ENCODE measurements at places on chromosomes 16 and 17.

GRCh38 chr16:85407-85782, 7.4 kb downstream of the MPG start:
- no peak for DNase-seq

DNA sequence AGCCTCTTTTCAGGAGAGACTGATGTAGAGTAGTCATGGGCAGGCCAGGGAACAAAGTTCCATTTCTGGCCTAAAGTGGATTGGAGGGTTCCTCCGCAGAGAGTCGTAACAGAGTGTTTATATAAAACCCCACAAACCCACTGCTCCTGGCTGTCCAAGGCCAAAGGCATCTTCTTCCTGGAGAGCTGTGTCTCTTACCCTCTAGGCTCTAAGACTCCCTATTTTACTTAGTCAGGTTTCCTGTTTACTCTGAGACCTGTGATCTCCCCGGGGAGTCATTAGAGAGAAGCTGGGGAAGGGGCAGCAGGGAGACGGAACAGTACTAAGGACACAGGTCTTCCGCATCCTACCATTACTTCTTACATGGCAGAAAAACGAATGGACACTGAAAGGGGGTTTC, 69.5 kb downstream of the HIC1 start:
- no peak for DNase-seq

GRCh38 chr16:73813527-73813926, 483.1 kb upstream of the PSMD7 start:
- DNase-seq, result no peak

GRCh38 chr16:23575834-23576233, 18.3 kb downstream of the UBFD1 start:
- DNase-seq, result no peak

GRCh38 chr16:48497129-48497528, 111.9 kb upstream of the SIAH1 start:
- no peak for DNase-seq

- no peak for DNase-seq
Measured at GRCh38 chr16:52584354-52585320, 37.7 kb upstream of the TOX3 start.

GRCh38 chr17:27475070-27475673, 18.9 kb downstream of the KSR1 start:
- no peak for DNase-seq

DNA sequence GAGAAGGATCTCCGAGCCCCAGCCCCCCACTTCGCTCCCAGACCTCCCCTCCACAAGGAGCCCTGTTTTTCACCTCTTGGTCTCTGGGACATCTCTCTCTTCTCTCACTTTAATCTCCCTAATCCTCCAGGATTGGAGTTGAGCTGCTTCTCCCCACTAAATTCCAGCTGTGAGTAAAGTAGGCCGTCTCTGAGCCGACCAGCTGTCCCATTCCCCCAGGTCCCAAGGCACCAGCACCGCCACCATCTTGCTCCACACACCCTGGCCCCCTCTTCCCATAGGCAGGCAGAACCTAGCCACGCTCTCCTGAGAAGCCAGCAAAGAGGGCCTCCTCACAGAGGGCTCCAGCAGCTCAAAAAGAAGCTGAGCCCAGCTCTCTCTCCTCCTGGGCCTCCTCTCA, 878 bp downstream of the DLG4 start:
- DNase-seq, result no peak

GRCh38 chr16:82769845-82770244, 143.1 kb downstream of the CDH13 start:
- no peak for DNase-seq

- DNase-seq, result no peak
Measured at GRCh38 chr17:67266496-67266895, 21.5 kb upstream of the HELZ start.

- no peak for DNase-seq
Measured at GRCh38 chr16:67718668-67719047, 458 bp downstream of the GFOD2 start.

DNA sequence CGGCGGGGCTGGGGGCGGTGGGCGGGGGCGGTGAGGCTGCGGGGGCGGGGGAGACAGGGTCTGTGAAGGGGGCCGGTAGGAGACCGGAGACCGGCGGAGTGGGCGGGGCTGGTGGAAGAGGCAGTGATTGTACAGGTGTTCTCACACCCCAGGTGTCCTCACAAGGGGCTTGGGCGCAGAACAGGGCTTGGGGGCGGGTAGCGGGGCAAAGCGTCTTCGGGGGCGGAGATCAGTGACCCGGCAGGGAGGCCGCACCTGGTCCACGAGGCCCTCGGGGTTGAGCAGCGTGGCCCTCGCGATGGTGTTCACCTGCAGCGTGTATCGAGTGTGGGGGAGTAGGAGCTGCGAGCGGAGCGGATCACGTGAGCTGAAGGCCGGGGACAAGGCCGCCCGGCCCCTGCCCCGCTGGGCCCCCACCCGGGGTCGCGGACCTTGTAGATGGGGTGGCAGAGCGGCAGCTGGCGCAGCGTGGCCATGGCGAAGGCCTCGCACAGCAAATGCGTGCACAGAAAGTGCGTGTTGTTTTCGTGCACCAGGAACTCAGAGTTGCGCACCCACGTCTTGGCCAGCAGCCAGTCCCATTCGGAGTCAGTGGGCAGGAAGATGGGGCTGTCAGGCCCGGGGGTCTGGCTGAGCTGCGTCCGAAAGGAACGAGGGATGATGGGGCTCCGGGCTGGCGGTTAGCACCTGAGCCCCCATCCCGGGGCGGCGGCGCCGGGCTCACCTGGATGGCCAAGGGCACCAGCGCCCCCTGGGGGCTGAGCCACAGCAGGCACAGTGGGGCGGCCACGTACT, 8.5 kb downstream of the ALOXE3 start:
- DNase-seq, result no peak

GRCh38 chr16:17309510-17309909, 161.2 kb downstream of the XYLT1 start:
- DNase-seq, result no peak

DNA sequence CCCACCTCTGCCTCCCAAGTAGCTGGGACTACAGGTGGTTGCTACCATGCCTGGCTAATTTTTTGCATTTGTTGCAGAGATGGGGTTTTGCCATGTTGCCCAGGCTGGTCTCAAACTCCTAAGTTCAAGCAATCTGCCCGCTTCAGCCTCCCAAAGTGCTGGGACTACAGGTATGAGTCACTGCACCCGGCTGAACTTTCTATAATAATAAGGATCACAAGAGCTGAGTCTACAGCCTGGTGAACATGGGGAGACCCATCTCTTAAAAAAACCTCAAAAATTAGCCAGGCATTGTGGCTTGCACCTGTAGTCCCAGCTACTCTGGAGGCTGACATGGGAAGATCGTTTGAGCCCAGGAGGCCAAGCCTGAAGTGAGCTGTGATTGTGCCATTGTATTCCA, 53.5 kb downstream of the WDR59 start:
- no peak for DNase-seq

GRCh38 chr17:40069751-40070708, 7.3 kb downstream of the THRA start:
- no peak for DNase-seq

GRCh38 chr17:22217135-22217534, 524.8 kb downstream of the KCNJ18 start:
- no peak for DNase-seq
